ENCODE measurements at places on chromosomes 3 and 15.

DNA sequence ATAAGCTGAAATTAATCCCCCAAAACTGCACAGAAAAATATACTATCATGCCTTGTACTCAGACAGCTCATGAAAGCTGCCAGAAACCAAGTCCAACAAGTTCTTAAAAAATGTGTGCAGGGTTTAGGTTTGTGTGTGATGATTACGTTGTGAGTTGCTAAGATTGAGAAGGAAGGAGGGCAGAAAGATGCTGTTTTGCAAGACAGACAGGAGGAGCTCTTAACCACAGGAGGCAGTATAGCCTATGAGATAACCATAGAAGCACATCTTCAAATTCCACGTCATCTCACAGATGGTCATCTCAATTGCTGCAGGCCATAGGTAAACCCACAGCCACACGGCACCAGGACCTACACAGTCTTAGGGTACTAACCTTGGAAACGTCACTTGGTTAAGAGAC is 191.9 kb downstream of the STT3B start:
- DNase-seq, result no peak

DNA sequence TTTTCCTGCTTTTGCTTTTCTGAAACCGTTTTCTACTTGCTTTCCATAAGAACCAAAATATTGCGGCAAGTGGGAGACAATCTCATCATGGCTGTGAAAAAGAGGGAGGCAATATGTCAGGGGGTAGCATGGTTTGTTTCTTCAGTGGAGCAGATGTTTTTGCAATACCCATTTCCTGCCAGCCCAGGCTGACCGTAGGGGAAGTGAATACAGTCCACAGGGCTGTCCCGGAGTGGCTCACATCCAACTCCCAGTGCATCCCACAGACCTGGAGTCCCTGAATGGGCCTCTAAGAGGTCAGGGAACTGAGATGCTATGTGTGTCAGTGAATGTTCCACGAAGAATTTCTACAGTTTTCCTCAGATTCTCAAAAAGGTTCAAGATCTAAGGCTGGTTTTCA is 69.6 kb downstream of the EPHB1 start:
- no peak for DNase-seq

DNA sequence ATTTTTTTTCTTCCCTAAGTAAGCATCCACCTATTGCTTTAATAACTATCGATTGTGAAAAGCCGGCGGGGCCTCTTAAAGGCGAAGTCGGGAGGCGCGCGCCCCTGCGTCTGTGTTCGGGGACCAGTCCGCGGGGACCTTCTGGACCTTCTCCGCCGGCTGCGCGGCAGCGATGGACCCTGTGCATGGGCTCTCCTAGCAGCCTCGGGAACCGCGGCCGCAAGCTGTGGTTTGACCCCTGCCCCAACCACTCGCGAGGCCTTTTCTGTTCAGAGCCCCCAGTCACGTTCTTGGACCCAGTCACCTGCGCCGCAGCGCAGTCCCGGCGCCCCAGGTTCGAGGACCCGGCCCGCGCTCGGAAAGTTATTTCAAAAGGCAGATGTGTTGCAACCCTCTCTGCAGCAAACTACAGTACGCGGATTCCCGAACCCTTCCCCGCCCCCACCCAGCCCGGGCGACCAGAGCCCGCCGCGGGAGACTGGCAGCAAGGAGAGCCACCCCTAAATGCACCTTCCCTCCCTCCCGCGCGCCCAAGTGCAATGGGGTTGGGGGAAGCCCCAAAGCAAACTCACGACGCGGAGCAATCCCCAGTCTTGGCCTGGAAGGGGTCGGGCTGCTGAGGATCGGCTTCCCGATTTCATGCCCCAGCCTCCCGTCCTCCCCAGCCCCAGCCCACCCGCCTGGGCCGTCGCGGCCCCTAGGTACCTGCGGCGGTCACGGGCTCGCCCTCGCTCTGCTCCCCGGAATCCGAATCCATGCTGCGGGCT is 684 bp downstream of the TNFAIP8L3 start:
- no peak for DNase-seq

GRCh38 chr3:118818386-118818785 is 216.3 kb downstream of the IGSF11 start:
- no peak for DNase-seq

GRCh38 chr3:88912294-88912877 is 195.0 kb upstream of the EPHA3 start:
- no peak for DNase-seq

- no peak for DNase-seq
These were observed 9.1 kb upstream of the TOP2B start for GRCh38 chr3:25673738-25674298.

- no peak for DNase-seq
These were observed 317.6 kb upstream of the MME start for GRCh38 chr3:154762486-154762885.

- DNase-seq, result no peak
These were observed 9.4 kb downstream of the IGF1R start for GRCh38 chr15:98657721-98658120.

DNA sequence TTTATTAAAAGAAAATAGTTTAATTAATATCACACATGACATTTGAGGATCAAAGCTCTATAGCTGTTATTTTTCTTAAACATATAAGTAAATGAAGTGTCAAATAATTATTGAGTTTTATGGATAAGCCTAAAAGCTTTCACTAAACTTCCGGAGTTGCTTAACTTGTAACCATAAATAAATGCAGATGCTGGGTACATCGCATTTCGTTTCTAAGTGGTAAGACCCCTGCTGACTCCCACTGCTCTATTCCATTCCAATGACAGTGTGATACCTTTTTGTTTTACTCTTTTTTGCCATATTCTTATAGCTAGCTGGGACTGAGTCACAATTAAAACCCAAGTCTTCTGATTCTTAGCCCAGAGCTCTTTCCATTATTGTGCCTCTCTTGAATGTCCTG is 411.1 kb downstream of the SOX2 start:
- no peak for DNase-seq

GRCh38 chr3:25056803-25057351 is 371.2 kb upstream of the RARB start:
- no peak for DNase-seq

DNA sequence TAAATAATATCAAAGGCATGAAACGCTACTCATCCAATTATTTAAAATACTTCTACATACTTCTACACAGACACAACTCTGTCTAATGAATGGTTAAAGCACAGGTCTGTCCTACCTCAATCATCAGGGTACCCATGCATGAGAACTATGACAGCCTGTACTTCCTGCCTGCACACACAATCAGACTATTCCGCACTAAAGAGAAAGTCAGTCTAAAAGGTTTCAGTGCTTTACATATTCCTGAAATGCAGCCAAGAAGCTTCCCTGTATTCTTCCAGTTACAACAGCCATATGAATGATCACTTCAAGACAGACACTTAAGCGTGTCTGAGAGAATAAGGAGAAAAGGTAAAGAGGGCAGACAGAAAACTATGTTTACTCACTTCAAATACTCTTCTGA is 58.8 kb downstream of the TUBGCP4 start:
- no peak for DNase-seq

DNA sequence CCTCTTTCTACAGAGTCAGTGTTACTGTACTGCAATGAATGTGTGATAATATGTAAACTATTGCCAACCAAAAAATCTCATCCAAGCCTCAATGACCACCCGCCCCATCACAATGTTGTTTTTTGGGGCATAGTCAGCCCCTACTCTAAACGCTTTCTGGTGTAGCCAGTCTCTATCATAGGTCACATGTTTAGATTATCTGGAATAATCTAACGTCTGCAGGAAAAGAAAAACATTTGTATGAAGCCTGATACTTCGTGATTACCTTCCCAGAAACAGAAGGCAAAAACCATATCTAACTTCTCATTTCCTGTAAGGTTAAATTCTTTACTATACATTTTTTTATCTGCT is 1331.8 kb upstream of the GBE1 start:
- no peak for DNase-seq

DNA sequence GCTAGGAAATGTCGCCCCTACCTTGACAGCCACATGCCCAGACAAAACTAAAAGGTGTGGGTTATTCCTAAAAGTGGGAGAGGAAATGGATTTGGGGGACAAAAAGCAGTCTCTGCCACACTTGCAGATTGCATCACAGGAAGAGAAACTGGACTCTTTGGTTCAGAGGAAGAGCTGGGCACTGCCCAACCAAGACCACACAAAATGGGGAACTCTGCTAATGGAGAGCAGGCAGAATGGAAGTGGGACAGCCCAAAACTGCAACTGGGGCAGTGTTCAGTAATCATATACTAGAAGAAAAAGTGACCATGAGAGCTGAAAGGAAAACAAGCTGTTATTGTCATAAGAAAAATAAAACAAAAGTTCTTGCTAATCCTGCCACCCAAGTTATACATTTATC is 138.9 kb upstream of the FRMD4B start:
- no peak for DNase-seq

DNA sequence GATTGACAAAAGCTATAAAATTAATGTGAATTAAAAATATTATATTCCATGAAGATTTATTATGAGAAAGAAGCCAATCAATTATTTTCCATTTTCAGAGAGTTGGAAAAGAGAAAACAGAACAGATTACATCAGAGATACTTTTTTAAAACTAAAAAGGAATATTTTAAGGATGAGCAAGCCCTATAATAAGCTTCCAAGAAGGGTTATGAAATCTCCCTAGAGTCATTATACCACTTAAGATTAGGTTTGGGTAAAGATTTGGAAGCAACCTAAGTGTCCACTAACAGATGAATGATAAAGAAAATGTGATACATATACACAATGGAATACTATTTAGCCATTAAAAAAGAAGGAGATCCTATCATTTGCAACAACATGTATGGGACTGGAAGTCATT is 51.6 kb upstream of the FSIP1 start:
- DNase-seq, result no peak

DNA sequence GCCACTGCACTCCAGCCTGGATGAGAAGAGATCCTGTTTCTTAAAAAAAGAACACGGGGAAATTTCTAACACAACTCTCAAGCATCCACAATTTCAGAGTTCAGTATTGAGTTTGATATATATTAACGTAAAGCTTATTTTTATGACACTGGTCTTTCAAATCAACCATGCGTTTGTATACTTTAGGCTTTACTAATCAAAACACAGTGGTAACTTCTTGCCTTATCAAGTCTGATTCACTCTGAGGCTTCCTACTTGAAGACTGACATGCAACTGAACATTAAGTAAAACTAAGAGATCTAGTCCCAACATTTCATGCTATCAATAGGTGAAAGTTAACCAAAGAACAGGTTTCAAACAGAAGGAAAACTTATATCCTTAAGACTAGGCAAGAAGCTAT is 46.7 kb downstream of the PRTG start:
- DNase-seq, result no peak

DNA sequence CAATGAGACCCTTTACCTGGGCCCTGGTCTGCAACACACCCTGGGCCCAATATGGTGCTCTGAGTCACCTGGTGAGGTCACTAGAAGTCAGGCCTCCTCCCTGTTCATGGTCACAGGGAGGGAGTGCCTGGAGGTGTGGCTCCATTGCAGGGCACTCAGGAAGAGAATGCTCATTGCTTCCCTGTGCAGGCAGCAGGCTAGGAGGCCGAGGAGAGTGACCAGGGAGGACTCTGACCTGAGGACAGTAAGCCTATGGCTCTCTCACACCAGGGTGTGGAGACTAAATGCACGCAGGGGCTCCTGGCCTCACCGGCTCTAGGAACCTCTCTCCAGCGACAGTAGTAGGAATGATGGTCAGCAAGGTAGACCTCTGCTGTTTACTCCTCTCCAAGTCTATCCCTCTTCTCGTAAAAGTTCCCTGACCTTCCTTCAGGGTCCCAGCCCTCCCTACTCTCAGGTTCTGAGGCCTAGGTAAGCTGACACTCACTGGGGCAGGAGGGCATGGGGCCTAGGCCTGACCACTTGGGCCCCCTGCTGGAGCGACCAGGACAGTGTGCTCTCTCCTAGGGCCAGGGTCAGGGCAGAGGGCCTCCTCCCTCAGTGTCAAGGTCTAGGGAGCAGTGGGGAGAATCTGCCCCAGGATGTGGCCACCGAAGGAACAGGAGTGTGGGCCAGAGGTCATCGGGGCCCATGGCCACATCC is 9.6 kb upstream of the SLCO2A1 start:
- DNase-seq, result no peak

DNA sequence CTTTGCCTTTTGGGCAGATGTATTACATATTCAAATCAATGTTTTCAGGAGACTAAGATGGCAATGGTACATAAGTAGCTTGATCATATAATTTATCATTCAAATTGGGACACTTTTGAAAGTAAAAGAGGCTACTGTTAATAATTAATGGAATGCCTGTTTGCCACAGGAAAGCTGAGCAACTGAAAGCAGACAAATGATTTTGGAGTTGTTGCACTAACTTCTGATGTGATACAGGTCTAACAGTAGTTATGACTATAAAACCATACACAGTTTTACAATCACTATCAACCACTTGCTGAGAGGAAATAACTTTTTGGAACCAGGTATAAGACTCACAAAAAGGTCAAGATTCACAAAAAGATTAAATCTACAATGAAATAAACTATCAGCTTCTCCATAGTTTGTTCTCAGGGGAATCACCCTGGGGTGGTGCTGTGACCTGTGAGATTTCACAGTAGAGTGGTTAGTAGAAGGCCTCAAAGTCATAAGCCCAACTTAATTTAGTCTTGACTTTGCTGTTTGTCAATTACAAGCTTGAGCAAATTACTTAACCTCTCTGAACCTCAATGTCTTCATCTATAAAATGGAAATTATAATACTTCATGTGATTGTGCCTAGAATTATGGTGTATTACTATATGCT is 42.7 kb downstream of the HHLA2 start:
- no peak for DNase-seq

DNA sequence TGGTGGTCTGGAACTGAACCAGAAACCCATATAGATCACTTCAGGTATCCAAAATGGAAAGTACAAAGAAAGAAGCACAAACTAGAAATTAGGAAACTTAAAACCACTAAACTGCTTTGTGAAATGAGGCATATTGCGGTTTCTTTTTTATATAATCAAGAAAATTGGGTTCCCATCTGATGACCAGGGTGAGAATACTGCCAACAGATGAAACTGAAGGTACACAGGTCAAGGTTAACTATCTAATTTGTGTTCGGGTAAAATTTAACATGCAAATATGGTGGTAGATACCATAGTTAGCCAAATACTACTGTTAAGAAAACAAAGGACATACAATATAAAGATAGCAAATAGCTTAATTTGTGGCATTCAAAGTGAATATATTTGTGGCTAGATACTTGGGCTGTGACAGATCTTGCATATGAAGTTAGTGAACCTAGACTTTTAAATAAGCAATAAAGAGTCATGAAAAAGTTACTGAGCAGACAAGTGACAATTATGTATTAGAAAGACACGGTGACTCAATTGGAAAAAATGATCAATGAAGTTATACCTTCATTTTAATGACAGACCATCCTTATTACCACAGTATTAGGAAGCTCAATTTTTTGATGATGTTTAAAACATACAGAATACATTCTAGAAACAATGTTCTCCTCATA is 127.4 kb downstream of the NR2E3 start:
- no peak for DNase-seq

- DNase-seq, result no peak
These were observed 385.6 kb downstream of the NR2F2 start for GRCh38 chr15:96716075-96716474.

- DNase-seq, result no peak
These were observed 533 bp upstream of the SMAD3 start for GRCh38 chr15:67064607-67065530.
